Activated CD4-positive, alpha-beta T cell treated with anti-CD3 and anti-CD28 coated beads for 36 hours (primary cell): ENCODE measurements at places on chromosomes 3 and 15. TPM values are rescaled to one million over a fixed set of nuclear protein-coding genes. Genes with fewer than 3 reads are reported as not detected.

ATP8B4 gene
- total RNA-seq, result 5.1 TPM

TMEM212 gene
- not detected for total RNA-seq

LRRK1 gene
- total RNA-seq, result 0.73 TPM

DNAJA4 gene
- total RNA-seq, result 41.5 TPM

AGBL1 gene
- total RNA-seq, result 0.05 TPM

CCR2 gene
- 0.09 TPM for total RNA-seq

GOLGA8M gene
- 0.35 TPM for total RNA-seq

PP2D1 gene
- not detected for total RNA-seq

SLC12A8 gene
- total RNA-seq, result 0.26 TPM

OR5H15 gene
- not detected for total RNA-seq

SLC24A5 gene
- total RNA-seq, result not detected

C3orf85 gene
- not detected for total RNA-seq

GRCh38 chr3:168003911-168004310 lies 91.8 kb downstream of the GOLIM4 start:
- H3K4me3 ChIP-seq, result no peak overlapping the region
- no peak for DNase-seq
- H3K36me3 ChIP-seq, result no peaks in the 10 kb centered on the region
- H3K27ac ChIP-seq, result no peak overlapping the region

- DNase-seq, result no peak
- H3K27me3 ChIP-seq, result no peaks in the 10 kb centered on the region
- H3K4me3 ChIP-seq, result no peak overlapping the region
- no peaks in the 10 kb centered on the region for H3K36me3 ChIP-seq
- H3K27ac ChIP-seq, result no peak overlapping the region
- no peaks in the 10 kb centered on the region for H3K4me1 ChIP-seq
Observed at GRCh38 chr3:157248590-157249422, 88.9 kb upstream of the CCNL1 start.

DNA sequence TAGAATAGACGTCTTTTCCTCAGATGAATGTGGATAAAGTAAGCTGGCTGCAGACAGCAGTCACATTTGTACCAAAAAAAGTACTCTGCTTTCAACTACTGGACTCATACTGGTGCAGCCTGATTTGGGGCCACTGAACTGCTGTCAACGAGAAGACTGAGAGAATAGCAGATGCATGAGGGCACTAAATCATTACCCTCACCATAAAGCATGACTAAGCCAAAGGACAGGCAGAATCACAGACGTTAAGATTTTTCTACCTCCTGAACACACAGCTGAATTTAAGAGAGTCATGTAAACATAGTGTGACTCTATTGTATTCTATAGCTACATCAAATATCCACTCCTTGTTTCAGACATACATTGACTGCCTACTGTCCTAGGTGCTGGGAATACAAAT lies 67.8 kb upstream of the CDAN1 start:
- no peaks in the 10 kb centered on the region for H3K36me3 ChIP-seq
- no peak overlapping the region for H3K4me3 ChIP-seq
- DNase-seq, result no peak

DNA sequence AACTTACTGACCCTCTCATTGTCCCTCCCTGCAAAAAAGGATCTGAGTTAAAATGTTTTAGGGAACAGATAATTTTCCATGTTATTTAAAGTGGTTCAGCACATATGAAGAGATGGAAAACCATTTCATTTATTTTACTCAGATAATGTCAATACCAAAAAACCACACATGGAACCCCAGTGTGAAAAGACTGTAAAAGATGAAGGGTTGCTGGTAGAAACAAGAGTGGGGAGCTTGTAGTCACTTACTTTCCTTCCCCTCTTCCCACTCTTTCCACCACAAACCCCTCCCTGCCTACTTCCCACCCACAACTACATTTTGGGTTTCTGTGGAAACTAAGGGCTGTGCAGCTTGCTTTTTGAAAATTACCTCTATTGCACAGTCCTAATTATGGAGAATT lies 18.5 kb upstream of the KLHL25 start:
- DNase-seq, result no peak
- H3K27ac ChIP-seq, result no peak overlapping the region
- H3K4me3 ChIP-seq, result no peak overlapping the region
- H3K27me3 ChIP-seq, result no peaks in the 10 kb centered on the region
- H3K4me1 ChIP-seq, result peaks cover 5% of the 10 kb centered on the region

DNA sequence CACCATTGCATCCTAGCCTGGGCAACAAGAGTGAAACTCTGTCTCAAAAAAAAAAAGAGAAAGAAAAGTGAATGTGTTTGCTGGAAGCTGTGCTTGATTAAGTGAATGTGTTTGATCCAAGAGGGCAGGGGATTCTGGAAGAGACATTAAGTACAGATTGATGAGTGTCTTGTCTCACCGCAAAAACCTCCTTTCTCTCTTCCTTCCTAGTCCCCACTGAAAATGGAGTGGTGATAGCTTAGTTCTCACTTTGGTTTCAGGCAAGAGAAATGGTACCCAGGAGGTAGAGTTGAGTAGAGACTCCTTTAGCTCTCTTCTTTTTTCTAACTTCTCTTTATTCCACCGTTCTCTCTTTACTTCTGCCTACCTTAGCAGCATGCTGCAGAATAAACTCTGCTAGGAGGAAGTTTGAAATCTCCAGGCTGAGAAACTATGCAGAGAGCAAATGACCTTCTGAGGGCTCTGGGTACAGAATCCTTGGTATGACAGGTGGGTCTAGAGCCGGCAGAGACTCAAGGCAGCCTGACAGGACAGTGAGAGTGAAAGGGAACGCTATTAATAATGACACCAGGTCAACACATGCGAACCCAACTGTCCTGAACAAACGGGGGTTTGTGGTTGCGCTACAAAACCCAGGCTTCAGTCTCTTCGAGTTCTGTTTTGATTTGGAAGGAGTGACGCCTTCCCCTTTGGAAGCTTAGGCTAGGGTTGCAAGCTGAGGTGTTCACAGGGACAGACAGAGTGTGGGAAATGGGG lies 74.9 kb downstream of the SMAD3 start:
- peaks cover 77% of the 10 kb centered on the region for H3K4me1 ChIP-seq
- H3K27ac ChIP-seq, result peak overlapping the region; percentile 42
- peaks cover 5% of the 10 kb centered on the region for H3K36me3 ChIP-seq
- no peaks in the 10 kb centered on the region for H3K27me3 ChIP-seq
- H3K4me3 ChIP-seq, result no peak overlapping the region

DNA sequence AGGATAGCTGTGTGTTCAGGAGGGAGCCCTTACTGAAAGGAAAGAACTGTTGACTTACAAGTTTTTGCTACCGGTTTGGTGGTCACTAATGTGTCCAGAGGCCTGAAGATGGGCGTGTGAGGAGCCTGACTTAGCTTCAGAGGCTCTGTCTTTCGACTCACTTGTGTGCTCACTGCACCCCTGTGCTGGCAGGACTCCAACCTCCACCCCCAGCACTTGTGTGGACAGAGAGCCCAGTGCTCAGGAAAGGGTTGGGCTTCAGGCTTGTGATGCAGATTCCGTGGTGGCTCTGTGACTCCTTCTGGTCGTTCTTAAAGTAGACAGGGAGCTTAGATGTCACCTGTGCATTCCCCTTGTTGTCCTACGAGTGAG lies 100.9 kb downstream of the PGPEP1L start:
- no peaks in the 10 kb centered on the region for H3K27me3 ChIP-seq
- H3K4me1 ChIP-seq, result peaks cover 12% of the 10 kb centered on the region
- DNase-seq, result no peak
- H3K36me3 ChIP-seq, result peaks cover 6% of the 10 kb centered on the region
- H3K27ac ChIP-seq, result no peak overlapping the region

DNA sequence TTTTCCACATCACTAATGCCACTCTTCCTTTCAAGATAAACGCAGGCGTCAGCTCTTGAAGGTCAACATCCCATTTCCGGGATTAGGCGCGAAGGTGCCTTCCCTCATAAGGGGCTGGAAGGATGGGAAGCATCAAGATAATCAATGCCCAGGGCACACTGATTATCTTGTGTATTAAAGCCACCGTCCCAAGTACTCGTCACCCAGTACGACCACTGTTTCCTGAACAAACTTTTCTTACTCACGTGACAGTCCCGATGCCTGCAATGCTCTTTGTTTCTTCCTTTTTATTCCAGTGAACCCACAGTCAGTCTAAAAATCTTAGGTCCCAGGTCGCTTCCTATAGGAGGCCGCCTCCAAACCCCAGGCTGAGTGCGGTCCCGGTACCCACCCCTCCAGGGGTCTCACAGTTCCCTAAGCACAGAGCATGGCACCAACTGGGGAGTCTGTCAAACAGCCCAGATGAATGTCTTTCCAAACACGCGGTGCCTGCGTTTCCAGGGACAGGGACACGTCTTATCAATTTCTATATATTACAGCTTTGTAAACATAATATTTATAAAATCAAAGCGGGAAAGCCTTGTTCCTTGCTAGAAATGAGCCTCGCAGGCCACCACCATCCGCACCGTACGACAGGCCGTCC lies 589 bp downstream of the ANAPC13 start:
- peak overlapping the region; percentile 98 for H3K27ac ChIP-seq
- peak; percentile 28 for DNase-seq
- peaks cover 36% of the 10 kb centered on the region for H3K36me3 ChIP-seq
- peaks cover 45% of the 10 kb centered on the region for H3K4me1 ChIP-seq

- no peak overlapping the region for H3K27ac ChIP-seq
- H3K4me1 ChIP-seq, result peaks cover 41% of the 10 kb centered on the region
- H3K27me3 ChIP-seq, result no peaks in the 10 kb centered on the region
- H3K36me3 ChIP-seq, result peaks cover 19% of the 10 kb centered on the region
- H3K4me3 ChIP-seq, result no peak overlapping the region
- DNase-seq, result no peak
Observed at GRCh38 chr3:190517687-190518086, 3.8 kb downstream of the IL1RAP start.

- H3K4me3 ChIP-seq, result no peak overlapping the region
- no peaks in the 10 kb centered on the region for H3K36me3 ChIP-seq
- DNase-seq, result no peak
- no peaks in the 10 kb centered on the region for H3K4me1 ChIP-seq
Observed at GRCh38 chr3:64143409-64144130, 81.7 kb downstream of the PRICKLE2 start.

DNA sequence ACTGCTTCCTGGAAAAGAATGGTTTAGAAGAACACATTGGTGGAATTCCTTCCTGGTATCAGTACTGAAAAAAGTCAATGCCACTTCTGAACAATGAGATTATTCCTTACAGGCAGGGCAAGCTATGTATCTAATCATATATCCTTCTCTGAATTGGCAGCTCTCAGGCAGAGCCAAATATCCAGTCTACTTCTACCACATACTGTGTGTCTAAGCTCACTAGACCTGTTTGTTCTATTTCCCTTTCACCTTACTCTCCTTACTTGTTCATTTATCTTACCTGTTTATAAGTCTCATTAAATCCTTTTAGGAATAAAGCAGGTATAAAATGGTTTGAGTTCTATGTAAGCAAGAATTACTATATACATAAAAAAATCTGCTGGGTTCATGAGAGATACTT lies 8.3 kb downstream of the SETMAR start:
- H3K36me3 ChIP-seq, result peaks cover 42% of the 10 kb centered on the region
- H3K4me3 ChIP-seq, result no peak overlapping the region
- no peak overlapping the region for H3K27ac ChIP-seq
- no peak for DNase-seq

DNA sequence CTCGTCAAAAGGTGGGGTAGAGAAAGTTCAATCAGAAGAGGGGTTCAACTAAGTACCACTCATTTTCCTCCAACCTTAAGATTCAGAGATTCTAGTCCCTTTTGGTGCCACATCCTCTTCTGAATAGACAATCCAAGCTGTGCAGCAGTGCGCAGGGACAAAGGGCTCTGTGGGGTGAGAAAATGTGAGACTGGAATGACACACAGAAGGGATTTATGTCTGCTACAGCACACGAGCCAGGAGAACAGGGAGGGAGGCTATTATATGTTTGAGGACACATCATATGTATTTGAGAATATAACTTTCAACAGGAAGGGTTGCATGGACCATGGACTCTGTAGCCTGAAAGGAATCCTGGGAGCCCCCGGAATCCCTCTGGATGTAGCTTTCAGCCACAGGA lies 33.0 kb downstream of the LSM3 start:
- H3K27me3 ChIP-seq, result no peaks in the 10 kb centered on the region
- H3K4me1 ChIP-seq, result no peaks in the 10 kb centered on the region
- no peaks in the 10 kb centered on the region for H3K36me3 ChIP-seq

DNA sequence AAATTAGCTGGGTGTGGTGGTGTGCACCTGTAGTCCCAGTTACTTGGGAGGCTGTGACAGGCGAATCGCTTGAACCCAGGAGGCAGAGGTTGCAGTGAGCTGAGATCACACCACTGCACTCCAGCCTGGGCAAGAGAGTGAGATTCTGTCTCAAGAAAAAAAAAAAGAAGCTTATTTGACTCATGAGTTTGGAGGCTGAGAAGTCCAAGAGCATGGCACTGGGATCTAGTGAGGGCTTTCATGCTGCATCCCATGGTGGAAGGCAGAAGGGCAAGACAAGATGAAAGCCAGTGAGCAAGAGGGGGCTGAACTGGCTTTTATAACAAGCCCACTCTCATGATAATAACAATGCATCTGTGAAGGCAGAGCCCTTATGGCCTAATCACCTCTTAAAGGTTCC lies 33.4 kb downstream of the SEC62 start:
- no peak overlapping the region for H3K4me3 ChIP-seq
- DNase-seq, result no peak
- H3K36me3 ChIP-seq, result peaks cover 21% of the 10 kb centered on the region
- no peak overlapping the region for H3K27ac ChIP-seq

DNA sequence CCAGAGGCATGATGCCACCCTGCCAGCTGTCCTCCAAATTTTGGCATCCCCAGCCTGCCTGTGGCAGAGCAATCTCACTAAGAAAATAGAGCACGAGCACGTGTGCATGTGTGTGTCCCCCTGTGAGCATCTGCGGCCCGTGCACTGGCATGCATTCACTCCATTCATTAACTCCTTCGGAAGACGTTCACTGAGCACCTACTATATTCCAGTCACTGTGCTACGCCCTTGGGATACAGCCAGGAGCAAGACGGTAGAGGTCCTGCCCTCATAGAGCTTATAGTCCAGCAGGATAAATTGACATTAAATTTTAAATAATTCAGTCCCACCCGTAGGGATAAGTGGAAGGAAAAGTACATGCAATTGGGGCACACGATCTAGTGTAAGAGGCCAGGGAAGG lies 40.0 kb upstream of the HES1 start:
- H3K4me1 ChIP-seq, result peaks cover 14% of the 10 kb centered on the region
- H3K27ac ChIP-seq, result no peak overlapping the region
- no peaks in the 10 kb centered on the region for H3K36me3 ChIP-seq
- H3K27me3 ChIP-seq, result peaks cover 7% of the 10 kb centered on the region
- H3K4me3 ChIP-seq, result no peak overlapping the region
- no peak for DNase-seq

DNA sequence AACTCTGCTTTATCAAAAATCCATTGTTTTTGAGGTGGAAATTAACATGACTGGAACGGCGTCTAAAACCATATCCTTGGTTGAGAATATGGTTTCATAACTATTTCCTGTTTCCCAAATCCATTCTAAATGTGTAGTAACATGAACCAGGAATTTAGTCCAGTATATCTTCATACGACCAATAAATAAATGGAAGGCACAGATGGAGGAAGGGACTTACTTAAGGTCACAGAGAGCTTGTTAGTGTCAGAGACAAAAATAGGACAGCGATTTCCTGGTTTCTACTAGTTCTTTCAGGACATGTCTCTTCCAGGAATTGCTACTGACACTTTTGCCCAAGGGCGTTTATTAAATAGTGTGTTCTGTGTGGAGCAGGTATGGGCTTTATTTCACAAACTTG lies 41.2 kb downstream of the HES1 start:
- no peak overlapping the region for H3K4me3 ChIP-seq
- no peaks in the 10 kb centered on the region for H3K36me3 ChIP-seq
- peaks cover 3% of the 10 kb centered on the region for H3K27me3 ChIP-seq

- DNase-seq, result no peak
- no peaks in the 10 kb centered on the region for H3K27me3 ChIP-seq
- no peak overlapping the region for H3K27ac ChIP-seq
- H3K4me3 ChIP-seq, result no peak overlapping the region
Observed at GRCh38 chr15:101153801-101154656, 97.8 kb downstream of the CHSY1 start.
